ENCODE measurements at places on chromosomes 2 and 18.

DNA sequence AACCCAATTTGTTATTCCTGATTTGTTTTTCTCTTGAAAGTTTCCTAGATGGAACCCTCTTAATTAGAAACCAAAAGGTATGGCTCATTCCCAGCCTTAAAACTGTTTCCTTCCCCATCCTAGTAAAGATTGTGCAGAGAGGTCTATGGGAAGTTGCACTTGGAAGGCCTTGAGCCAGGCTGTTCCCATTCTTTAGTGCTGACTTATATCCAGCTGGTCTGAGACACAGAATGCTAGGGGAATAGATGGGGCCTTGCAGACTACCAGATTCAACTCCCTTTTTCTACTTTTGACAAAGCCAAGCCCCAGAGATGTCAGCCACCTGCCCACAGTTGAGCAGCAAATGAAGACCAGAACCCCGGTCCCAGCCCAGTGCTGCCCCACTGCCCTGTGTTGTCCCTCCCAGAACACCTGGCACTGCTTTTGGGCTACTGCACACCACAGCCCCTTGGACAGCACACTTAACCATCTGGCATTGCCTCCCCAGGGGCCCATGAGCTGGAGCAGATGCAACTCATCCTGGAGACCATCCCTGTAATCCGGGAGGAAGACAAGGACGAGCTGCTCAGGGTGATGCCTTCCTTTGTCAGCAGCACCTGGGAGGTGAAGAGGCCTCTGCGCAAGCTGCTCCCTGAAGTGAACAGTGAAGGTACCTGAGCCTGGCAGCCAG lies 98.2 kb downstream of the MRO start:
- peak; percentile 14 for DNase-seq

DNA sequence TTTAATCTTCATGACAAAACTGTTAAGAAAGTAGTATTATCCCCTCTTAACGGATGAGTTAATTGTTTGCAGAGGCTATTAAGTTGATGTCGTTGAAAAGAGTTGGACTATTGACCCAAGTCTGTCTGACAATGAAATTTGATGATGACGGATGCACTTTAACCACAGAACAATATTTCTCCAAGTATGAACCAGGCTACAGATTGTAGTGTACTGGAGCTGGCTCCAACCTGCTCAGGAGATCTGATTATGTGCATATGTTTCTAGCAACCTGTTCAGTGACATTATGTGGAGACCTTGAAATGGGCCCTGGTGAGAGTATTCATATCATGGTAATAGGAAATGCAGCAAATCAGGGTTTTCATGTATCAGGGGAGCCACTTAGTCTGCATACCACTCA lies 174.1 kb downstream of the CDH7 start:
- DNase-seq = no peak

GRCh38 chr2:28896906-28897305 lies 2.4 kb downstream of the WDR43 start:
- DNase-seq = no peak

DNA sequence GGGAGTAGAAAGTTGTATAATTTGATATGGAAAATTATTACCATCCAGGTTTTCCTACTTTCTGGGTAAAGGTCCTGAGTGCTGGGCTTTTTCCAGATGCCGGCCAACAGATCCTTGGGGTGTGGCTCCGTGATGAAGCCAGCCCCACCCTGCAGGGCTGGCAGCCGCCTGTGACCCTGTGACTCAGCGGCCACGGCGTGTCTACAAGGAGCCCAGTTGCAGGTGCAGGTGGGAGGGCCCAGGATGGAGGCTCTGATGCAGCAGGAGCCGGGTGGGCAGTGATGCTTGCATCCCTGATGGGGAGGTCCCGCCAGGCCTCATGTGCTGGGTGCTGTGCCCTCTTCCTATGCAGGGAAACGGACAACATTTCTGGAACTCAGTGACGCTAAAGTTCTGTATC lies 96.0 kb upstream of the ALKAL2 start:
- no peak for DNase-seq

DNA sequence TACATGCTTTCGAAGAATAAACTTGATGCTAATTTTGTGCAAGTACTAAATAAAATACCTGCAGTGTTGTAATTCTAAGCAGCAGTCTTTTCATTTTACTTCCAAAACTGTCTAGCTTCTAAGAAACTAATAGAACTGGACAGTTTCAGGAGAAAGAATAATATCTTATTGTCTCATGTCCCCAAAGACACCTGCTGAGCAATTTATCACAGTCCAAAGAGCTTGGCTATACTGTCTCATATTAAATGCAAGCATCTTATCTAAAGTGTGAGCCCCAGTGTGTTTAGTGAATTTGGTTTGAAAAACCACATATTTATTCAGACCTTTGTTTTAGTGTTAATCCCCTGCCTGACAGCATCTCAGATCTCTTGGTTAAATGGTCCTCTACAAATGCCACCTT lies 374.3 kb downstream of the TMX3 start:
- DNase-seq = no peak

- peak; percentile 64 for DNase-seq
Observed at GRCh38 chr2:165015052-165015642, 59.8 kb upstream of the SLC38A11 start.

GRCh38 chr18:59760212-59760611 lies 63.0 kb upstream of the CCBE1 start:
- DNase-seq = no peak

- no peak for DNase-seq
Observed at GRCh38 chr2:10741139-10741538, 19.7 kb downstream of the ATP6V1C2 start.

DNA sequence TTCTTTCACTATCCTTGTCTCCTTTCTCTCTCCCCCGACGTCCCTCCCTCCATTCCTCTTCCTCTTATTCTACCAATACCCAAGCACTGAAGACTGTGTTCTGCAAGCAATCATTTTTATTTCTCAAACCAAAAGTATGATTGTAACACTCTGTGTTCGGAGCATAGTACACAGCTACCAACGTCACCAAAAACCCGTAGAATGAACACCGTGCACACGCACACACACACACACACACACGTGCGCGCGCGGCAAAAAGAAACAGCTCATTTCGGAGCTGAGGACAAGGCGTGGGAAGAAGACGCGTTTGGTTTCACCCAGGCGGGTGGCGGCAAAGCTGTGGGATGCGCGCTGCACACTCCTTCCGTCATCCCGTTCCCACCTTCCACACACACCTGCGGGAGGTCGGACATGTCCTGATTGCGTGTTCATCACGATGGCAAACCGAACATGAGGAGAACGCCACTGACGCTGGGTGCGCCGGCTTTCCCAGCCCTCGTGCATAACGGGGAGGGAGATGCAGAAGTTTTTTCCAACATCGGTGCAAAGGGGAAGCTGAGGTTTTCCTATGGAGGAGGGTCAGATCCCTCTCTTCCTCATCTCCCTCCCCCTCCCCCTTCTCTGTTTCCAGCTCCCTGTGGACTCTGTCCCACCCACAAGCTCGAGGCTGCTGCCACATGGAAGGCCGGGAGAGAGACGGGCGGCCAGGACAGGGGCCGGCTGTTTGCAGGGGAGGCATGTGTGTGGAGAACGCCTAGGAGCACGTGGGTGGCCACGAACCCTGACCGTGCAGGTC lies 20.4 kb downstream of the MBP start:
- no peak for DNase-seq

- no peak for DNase-seq
Observed at GRCh38 chr2:143762176-143762928, 633.1 kb downstream of the ARHGAP15 start.

- DNase-seq = no peak
Observed at GRCh38 chr18:34866739-34867138, 156.6 kb downstream of the DTNA start.

- peak; percentile 84 for DNase-seq
Observed at GRCh38 chr2:104378853-104379374, 475.0 kb upstream of the POU3F3 start.

DNA sequence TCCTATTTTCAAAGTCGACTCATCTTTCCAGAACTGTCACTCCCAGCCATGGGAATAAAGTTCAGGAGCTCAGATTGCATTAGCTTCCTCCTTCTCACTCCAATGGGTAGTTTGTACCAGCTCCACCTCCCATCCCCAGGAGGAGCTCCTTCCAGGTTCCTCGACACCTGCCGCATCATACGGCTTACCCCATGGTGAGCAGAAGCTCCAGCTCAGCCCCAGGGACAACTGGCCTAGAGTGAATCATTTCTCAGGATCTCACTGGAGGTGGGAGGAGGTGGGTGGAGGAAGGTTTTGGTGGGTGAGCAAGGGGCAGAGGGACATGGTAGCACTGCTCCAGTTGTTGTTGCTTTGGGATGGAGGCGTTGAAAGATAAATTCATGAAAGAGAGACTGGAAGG lies 196.3 kb upstream of the PKDCC start:
- no peak for DNase-seq

- no peak for DNase-seq
Observed at GRCh38 chr2:169237286-169237685, 125.0 kb downstream of the LRP2 start.
